ENCODE measurements at places on chromosomes 7 and 10.

DNA sequence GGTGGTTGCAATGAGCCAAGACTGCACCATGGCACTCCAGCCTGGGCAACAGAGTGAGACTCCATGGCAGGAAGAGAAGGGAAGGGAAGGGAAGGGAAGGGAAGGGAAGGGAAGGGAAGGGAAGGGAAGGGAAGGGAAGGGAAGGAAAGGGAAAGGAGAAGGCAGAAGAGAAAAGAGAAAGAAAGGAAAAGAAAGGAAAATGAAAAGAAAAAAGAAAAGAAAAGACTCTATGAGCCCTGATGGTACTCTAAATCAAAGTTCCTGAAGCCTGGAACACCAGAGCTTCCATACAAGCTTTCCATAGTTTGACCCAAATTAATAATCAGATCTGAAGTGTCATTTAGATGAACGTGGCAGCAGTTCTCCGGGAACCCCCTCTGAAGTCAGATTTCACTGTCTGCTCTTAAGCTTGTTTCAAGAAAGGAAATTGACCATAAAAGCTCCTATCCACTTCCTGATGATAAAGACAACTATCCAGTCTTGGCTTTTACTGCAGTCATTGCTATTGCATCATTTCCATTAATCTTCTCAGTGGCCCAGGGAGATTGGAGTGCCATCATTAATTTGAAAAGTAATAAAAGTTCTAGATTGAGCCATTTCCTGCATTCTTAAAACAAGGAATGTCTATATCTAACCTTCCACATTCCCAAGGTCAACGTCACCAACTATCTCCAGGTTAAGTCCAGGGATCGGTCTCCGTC lies 44.2 kb upstream of the FRMD4A start:
- no peak for DNase-seq

GRCh38 chr10:46215426-46215825 lies 71.4 kb upstream of the ANTXRL start:
- no peak for DNase-seq

DNA sequence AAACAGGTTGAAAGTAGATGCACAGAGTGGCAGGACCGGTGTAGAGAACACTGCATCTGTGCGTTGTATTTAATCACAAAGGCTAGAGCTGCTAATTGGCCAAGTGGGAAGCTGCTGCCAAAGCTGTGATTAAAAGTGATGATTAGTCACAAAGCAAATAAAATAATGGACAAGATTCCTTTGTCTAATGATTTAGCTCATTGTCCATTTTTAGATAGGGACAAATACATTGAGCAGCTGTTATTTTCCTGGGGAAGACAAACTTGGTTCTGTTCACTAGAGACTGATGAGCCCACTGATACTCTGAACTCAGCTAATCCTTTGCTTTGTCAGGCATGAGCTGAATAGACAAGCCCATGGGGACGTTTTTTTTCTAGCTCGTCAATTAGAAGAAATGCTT lies 19.7 kb downstream of the UBE3C start:
- no peak for DNase-seq

- DNase-seq, result no peak
Measured at GRCh38 chr10:95319239-95319638, 28.4 kb upstream of the PDLIM1 start.

DNA sequence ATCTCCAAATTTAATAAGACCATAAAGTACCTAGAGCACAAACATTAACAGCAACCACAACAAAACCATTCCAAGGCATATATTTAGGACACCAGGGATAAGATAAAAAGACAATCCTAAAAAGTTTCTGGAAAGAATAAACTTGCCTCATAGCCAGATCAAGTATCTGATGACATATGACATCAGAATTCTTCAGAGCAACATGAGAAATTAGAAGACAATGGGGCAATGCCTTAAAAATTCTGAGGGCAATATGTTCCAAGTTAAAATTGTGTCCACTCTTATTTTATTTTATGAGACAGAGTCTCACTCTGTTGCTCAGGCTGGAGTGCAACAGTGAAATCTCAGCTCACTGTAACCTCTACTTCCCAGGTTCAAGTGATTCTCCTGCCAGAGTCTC lies 2.8 kb downstream of the EFCAB10 start:
- DNase-seq, result no peak

DNA sequence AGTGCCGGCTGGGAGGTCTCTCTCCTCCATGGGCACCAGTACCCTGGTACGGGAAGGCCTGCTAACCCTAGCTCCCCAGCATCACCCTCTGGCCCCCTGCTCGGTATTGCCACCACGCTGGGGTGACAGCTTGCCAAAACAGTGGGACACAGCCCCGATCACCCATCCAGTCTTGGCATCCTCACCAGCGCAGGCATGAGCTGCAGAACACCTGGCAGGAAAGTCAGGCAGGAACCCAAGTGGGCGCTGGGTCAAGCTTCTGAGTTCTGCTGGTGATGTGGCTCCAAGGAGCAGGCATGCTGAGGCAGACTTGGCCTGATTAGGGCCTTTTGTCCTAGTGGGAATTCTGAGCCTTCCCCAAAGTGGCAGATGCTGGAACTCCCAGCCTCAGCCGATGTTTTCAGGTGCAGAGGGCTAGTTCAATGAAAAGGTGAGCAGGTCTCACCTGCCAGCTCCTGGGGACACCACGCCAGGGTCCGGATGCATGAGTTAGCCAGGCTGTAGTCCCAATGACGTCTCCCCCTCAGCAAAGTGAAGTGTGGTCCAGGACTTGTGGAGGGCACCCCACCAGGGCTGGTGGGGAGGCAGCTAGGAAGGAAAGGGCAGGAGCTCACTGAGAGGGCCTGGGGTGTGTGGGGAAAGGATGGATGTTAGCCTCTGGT lies 8.5 kb upstream of the ZNF22 start:
- no peak for DNase-seq

DNA sequence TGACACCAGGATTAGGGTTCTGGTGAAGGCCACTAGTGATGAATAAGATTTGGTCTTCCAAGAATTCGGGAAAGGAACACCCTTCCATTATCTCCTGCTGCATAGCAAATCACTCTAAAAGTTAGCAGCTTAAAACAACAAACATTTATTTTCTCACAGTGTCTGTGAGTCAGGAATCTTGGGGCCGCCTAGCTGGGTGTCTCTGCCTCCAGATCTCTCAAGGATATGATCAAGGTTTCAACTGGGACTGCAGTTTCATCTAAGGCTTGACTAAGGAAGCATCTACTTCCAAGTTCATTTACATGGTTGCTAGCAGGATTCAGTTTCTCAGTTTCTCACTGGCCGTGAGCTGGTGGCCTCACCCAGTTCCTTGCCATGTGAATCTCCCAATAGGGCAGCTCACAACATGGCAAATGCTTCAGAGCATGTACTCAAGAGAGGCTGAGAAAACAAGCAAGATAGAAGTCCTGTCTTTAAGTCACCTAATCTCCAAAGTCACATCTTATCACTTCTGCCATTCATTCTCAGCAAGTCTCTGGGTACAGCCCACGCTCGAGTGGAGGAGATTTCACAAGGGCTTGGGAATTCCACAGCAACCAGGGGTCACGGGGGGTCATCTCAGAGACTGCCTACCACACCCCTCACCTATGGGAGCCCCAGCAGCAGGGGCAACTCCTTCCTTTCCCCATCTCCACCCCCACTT lies 26.8 kb downstream of the TLX1 start:
- no peak for DNase-seq

- no peak for DNase-seq
Measured at GRCh38 chr7:143384148-143384547, 3.0 kb downstream of the ZYX start.

DNA sequence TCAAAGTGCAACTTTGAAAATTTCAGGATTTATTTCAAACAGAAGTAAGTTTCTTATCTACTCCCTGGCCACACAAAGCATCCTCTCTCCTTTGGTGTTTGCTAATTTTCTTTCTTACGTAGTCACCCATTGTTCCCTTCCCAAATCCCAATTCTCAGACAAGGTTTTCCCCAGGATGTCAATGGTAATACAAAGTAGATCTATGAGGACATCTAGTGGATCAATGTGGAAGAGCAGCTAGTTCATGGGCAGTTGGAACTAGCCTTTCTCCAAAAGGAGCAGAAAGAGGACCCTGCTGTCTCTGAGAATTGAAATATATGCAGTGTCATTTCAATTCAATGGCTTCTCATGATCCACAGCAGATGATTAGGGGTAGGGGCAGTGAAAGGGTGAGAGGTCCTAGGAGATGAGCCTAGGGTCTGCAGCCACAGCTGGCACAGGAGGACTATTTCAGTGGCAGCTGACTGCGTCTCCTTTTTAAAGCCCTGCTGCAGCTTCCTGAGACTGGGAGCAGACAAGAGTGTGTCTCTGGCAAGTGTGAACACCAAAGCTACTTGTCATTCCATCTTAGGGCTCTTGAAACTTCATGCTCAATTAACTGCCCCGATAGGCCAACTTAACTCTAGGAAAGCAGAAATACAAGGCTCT lies 632.6 kb downstream of the KCNMA1 start:
- no peak for DNase-seq

- DNase-seq, result no peak
Measured at GRCh38 chr7:90594751-90595317, 1.3 kb upstream of the CDK14 start.

DNA sequence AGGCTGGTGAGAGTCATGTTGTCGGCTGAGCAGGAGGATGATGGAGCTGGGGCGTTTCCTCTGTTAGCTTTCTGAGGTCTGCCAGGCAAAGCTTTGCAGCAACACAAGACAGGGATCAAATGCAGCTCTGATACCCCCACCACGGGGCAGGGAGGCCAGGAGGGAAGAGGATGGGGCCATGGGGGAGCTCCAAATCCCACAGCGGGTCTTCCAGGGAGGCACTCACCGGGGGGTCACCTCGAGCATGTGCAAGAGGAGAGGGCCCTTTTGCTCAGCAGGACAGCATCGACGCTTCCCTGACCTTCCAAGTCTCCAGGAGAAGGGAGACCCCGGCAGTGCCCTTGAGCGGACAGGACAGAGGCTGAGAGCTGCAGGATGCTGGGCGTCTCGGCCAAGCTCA lies 127.5 kb downstream of the WDR37 start:
- DNase-seq, result no peak

- DNase-seq, result no peak
Measured at GRCh38 chr10:120667276-120667675, 183.9 kb upstream of the WDR11 start.

DNA sequence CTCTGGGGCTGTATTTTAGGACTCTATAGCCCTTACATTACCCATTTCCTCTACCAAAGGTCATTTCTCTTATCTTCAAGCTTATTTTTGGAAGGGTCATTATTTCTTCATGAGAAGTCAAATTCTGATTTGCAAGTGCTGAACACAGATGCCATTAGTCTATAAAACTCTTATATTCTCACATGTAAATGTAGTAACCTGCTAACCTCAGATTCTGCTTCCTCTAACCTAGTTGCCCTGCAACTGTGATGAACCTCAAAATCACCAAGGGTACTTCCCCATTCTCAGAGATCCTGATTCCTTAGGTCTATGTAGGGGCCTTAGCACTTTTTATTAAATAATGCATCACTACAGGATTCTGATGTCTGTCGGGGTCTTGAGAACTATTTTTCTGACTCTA lies 6.3 kb downstream of the FAS start:
- no peak for DNase-seq

GRCh38 chr10:70167246-70167645 lies 3.1 kb downstream of the SAR1A start:
- DNase-seq, result no peak

- no peak for DNase-seq
Measured at GRCh38 chr7:27992755-27993493, 187.7 kb downstream of the JAZF1 start.

- no peak for DNase-seq
Measured at GRCh38 chr7:155843426-155844018, 31.3 kb upstream of the SHH start.

- no peak for DNase-seq
Measured at GRCh38 chr10:63210611-63211196, 77.6 kb downstream of the NRBF2 start.

- DNase-seq, result no peak
Measured at GRCh38 chr7:117061751-117062150, 108.5 kb downstream of the ST7 start.

- DNase-seq, result no peak
Measured at GRCh38 chr7:70808876-70809275, 323.1 kb upstream of the GALNT17 start.

- no peak for DNase-seq
Measured at GRCh38 chr7:45177801-45178200, 20.2 kb downstream of the RAMP3 start.
